Activated T-cell treated with anti-CD3 and anti-CD28 coated beads for 48 hours (primary cell): ENCODE measurements at places on chromosomes 1 and 21.
A peak's percentile ranks its signal among the peaks of the same experiment; 100 is the strongest.

GRCh38 chr1:55230659-55231058, 15.5 kb upstream of the USP24 start:
- DNase-seq = no peak

- DNase-seq = no peak
These were observed 4.4 kb upstream of the WDR64 start for GRCh38 chr1:241647658-241648057.

- no peak for DNase-seq
These were observed 12.2 kb downstream of the VASH2 start for GRCh38 chr1:212962509-212962908.

DNA sequence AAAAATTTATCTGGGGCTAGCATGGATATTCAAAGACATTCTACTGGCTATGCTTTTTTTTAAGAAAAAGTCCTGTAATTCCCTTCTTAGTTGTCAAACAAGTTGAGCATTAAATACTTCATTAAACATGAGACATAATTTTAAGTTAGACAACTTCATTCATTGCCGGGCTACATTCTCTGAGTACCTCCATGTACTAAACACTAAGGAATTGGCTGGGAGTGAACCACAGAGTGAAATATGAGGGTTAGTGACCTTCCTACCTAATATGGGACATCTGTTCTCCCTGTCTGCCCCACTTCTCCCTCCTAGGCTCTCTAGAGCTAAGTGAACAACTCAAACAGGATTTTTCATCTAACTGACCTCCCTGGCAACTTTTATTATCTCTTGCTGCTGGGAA, 370.4 kb downstream of the VAV3 start:
- DNase-seq = no peak

DNA sequence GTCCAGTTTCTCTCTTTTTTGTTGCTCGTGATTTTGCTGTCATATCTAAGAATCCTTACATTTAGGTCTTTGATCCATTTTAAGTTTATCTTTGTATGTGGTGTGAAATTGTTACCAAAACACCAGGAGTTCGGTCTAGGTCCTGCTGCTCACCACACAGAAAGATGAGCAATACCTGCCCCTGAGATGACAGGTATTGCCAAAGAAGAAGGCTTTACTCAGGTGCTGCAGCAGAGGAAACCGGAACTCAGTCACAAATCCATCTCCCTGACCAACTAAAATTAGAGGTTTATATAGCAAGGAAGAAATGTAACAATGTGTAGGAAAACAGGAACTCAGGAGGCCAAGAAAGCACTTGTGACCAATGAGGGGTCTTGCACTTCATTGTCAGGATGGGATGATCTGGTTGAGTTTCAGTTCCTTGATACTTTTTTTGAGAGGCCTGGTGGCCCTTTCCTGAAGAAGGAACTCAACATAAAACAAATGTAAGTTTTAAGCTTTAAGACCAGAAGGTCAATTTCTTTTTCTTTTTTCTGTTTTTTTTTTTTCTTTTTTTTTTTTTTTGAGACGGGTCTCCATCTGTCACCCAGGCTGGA, 16.5 kb upstream of the SETDB1 start:
- no peak for DNase-seq

DNA sequence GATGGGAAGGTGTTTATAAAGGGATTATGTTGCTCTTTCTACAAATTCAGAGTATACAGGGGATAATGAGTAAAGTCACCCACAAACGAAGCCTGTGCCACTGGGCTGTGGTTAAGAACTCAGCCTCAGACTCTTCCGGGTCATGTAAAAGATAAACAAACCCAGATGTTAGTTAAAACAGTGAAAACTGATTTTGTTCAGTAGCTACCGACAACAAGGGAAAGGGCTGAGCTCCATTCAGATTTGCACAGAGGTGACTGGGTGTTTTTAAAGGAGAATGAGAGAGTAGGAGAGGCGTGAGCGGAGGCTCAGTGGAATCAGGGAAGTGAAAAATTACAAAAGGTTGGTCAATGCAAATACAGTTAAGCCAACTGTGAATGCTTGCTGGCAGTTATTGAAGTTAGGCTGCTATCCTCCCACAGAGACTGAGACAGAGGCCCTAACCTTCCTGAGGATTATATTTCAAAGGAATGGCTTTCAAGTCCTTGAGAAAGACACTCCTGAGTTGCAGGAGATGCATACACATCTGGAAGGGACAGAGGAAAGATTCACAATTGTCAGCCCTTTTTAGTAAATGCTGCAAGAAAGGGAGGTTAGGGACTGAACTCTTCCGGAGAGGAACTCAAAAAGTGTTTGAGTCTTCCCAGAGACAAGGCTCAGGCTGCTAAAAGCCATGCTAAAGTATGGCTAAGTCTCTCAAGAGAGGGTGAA, 29.9 kb upstream of the SAMD13 start:
- no peak for DNase-seq

- DNase-seq = no peak
These were observed 137.4 kb downstream of the FGGY start for GRCh38 chr1:59434336-59434735.

- no peak for DNase-seq
These were observed 1017.9 kb downstream of the ADGRL2 start for GRCh38 chr1:82818586-82818985.

DNA sequence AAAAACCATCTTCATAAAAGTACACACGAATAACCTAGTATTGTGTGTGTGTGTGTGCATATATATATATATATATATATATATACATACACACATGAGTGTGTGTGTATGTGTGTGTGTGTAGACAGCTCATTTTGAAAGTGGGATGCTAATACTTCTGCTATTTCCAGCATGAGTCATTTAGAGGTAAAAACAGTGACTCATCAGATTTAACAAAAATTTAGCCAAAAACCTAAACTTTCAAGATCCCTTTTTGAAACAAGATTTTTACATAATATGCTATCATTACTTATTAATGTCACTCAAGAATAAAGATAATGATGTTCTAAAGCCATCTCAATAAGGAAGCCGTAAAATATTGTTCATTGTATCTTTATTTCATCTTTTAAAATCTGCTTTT, 35.6 kb upstream of the ADGRL4 start:
- DNase-seq = no peak

DNA sequence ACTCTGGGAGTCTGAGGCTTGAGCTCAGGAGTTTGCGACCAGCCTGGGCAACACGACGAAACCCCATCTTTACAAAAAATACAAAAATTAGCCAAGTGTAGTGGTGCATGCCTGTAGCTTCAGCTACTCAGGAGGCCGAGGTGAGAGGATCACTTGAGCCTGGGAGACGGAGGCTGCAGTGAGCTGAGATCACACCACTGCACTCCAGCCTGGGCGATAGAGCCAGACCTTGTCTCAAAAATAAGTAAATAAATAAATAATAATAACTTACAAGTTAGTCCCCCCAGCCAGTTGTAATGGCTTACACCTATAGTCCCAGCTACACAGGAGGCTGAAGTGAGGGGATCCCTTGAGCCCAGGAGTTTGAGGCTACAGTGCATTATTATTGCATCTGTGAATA, 21.7 kb upstream of the BTG2 start:
- DNase-seq = no peak

DNA sequence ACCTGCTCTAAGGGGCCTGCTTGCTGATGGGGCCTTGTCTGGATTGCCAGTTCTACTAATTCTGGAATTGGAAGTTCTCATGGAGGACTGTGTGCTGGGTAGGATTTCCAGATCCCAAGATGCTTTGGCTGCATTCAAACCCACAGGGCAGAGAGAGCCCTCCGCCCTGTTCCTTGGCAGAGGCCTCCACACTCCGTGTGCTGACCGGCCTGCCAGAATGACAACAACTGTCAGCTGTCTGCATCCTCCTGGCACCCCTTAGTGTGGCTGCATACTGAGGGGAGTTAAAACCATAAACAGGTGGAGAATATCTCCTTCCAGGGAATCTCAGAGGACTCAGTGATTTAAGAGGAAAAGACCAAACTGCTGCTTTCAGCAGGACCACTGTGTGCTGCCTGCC, 60.7 kb downstream of the ADARB1 start:
- no peak for DNase-seq

- no peak for DNase-seq
These were observed 51.9 kb upstream of the FMOD start for GRCh38 chr1:203402629-203403337.

GRCh38 chr1:229860926-229861325, 206.1 kb upstream of the GALNT2 start:
- no peak for DNase-seq

DNA sequence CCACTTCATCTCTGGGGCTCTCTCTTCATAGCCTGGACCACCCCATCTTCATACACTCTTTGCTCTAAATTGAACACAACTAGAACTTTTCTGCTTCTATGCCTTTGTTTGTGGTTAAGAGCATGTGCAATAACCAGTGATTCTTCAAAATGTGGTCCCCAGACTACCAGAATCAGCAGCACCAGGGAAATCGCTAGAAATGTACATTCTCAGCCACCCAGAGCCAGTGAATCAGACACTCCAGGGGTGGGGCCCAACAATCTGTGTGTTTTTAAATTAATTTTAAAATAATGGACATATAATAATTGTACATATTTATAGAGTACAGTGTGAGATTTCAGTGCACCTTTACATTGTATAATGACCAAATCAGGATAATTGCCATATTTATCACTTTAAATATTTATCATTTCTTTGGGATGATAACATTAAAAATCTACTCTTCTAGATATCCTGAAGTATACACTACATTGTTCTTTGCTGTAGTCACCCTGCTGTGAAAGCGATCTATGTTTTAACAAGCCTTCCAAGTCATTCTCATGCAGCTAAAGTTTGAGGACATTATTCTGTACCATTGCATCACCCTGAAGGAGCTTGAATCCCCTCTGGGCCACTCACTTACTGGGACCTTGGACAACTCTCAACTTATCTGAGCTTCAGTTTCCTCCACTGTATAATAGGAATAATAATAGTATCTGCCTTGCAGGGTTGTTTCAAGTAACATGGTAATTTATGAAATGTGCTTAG, 10.8 kb downstream of the GRHL3 start:
- DNase-seq = no peak

DNA sequence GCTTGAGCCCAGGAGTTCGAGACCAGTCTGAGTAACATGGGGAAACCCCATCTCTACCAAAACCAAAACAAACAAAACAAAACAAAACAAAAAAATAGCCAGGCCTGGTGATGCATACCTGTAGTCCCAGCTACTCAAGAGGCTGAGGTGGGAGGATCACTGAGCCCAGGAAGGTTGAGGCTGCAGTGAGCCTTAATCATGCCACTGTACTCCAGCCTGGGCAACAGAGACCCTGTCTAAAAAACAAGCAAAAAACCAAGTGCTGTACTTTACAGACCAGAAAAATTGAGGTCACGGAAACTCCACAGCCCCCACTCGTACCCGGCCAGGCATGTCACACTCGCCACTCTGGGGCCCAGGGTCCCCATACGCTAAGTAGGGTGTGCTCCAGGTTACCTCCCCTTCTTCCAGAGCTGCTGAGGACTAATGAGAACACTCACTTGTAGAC, 22.9 kb downstream of the ATP2B4 start:
- no peak for DNase-seq

- peak; percentile 2 for DNase-seq
These were observed 105.0 kb downstream of the MATN1 start for GRCh38 chr1:30618335-30618747.

DNA sequence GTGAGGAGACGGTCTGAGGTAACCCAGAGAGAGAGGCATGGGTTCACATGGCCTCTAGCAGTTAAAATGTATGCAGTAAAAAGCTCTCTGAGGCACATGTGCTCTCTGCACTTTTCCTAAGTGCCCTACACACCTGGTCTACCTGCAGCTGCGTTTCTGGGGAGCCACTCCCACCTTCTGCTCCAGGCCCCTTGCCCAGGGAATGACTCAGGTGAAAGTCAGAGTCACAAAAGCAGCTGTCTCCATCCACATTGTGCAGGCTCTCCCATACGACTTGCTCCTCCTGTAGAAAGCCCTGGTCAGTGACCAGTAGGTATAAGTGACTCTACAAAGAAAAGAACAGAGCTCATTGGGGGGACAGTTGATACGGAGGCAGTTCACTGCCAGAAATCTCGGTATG, 8.8 kb downstream of the MINDY1 start:
- DNase-seq = no peak

DNA sequence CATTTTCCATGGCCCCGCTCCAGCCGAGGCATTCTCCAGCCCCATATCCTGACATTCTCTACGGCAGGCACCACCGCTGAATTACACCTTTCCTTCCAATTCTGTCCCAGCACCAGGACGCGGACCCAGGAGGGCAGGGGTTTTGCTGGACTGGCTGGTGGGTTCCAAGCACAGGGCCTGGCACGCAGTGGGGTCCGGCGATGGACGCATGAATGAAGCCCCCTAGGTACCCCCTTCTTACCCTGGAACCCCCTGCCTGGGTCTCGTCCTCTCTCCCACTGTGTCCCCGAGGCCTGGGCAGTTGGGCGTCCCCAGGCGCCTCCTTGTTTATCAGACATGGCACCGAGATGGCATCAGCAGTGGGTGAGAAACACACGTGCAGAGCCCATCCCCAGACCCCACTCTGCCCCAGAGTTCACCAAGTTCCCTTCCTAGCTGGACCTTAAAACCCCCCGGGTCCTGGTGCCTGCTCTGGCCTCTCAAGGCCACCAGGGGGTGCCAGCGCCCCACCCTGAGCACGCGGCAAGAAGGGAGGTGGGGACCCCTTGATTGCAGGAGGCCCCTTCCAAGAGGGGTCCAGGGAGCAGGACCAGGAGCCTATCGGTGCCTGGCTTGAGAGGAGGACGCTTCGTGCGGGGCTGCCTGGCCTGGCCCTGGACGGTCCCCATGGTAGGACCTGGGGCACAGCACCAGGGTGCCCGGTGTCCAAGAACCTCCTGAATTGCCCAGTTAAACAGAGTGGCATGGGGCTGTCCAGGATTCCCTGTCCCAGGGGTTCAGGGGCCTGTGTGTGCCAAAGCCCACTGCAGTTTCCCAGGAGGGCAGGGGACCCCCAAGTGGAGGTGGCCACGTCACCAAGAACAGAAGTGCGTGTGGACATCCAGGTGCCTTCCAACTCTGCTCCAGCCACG, 46.1 kb downstream of the MEGF6 start:
- DNase-seq = peak; percentile 30

DNA sequence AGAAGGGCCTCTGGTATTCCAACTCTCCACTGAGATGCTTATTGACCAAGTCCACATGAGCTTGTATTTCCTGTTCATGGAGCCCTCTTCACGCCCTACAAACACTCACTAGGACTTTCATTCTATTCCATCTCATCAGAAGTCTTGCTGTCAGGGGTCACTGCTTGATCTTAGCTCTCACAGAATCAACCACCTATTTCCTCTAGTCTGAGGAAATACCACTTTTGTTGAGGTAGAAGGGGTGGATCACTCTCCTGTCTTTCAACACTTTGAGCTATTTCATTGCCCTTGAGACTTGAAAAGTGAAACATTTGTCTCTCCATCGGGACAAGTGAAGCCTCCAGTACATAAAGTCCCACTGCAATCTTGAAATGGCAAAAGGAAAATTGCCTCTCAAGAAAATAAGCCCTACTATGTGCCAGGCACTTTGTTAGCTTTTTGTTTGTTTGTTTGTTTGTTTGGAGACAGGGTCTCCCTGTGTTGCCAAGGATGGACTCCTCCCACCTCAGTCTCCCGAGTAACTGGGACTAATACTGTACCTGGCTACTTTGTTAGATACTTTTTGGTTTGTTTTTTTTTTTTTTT, 19.8 kb upstream of the FAM110D start:
- DNase-seq = no peak
